ENCODE measurements at places on chromosomes 13 and 19.

DNA sequence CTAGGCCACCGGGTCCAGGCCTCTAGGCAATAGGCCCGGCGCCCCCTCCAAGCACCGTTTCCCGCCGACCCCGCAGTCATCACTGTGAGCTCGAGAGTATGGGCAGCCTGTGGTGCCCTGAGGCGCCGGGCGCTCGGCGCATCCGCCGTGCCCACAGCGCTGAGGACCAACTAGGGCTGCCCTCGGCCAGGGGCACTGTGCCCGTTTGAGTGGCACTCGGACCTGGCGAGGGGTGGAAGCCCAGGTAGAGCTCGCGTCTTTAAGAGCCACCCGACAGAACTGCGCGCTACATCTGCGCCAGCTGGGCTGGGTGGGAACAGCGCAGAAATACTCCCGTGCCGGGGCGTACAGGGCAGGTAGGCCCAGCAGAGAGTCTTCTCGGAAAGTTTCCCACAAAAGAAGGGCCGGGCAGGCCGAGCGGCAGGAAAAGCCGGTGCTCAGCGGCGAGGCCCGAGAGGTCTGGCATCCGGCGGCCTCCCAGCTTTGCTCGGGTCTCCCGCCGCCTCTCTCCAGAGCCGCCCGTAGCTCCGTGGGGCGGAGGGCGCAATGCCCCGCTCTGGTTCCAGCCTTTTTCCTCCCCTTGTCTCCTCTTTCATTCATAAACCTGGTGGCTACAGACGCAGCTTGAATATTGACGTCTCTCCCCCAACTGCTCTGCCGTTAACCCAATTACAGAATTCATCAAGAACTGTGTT is 5.4 kb upstream of the SOX1 start:
- DNase-seq, result no peak

GRCh38 chr19:58514564-58515022 is 2.8 kb upstream of the SLC27A5 start:
- DNase-seq, result no peak

DNA sequence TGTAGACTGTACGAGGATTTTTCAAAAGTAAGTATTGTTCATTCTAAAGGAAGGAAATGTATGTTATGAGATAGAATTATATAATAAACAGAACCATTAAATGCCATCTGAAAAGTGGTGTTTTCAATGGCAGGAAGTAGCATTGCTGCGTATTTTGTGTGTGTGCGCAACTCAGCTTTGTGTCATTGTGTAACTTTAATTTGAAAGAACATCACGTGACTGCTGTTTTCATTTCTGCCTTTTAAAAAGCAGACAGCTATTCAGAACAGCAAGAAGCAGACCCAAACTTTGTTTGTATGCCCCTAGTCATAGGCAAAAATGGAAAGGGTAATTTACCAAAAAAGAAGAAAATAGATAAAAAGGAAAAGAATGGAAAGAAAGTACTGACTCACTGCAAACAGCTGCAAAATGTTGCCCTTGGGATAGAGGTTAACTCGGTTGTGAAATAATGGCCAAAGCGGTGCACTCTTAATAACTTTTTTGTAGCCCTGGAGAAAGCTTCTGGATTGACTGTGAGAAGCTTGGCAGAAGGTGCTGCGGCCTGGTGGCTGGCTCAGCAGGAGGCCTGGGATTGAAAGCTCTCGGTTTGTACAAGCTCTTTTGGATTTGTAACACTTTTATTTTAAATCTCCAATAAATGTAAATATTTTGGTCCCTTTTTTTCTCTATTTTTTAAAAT is 97.3 kb downstream of the GGACT start:
- no peak for DNase-seq

DNA sequence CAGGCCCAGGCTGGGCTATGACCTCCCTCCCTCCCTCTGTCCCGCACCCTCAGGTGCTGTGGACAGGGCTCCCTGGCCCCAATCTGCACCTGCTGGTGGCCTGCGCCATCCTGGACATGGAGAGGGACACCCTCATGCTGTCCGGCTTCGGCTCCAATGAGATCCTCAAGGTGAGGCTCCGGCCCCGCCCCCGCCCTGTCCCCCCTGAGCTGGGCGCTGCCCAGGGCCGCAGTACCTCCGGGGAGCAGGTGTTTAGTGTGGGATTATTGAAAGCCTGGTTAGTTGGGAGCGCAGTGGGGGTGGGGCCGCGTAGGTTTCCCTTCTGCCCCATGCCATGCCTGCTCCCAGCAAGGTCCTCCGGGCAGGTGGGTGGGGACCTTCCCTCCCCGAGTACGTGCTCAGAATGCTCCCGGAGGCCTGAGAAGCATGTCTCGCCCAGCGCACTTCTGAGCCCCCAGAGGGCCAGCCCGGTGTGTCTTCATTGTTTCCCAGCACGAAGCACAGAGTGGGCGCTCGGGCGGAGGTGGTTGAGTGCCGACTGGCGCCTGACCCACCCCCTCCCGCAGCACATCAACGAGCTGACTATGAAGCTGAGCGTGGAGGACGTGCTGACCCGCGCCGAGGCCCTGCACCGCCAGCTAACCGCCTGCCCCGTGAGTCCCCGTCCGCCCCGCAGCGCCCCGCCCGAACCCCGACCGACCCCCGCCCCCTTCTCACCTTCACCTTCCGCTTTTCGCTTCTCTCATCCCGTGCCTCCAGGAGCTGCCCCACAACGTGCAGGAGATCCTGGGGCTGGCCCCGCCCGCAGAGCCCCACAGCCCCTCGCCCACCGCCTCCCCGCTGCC is 8.8 kb downstream of the IL4I1 start:
- no peak for DNase-seq

GRCh38 chr19:10952809-10953208 is 8.0 kb upstream of the SMARCA4 start:
- no peak for DNase-seq

- DNase-seq, result peak; percentile 33
Measured at GRCh38 chr19:18612772-18613588, at the start of gene TMEM59L. Gene TMEM59L (plus strand): TSS chr19:18612870. CDS start chr19:18612959, 89 bp downstream.

DNA sequence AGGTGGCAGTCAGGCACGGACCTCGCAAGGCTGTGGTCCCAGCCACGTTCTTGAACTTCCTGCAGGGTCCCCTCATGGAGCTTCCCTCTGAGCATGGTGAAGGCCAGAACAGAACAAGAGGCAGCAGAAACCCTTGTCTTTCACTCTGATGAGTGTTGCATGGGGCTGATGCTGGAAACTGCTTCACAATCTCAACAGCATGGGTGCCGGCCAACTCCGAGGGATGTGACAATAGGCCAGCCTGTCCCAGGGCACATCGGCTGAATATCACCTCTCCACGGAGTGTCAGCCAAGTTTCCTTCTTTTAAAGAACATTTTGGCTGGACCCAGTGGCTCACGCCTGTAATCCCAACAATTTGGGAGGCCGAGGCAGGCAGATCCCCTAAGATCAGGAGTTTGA is 173.9 kb downstream of the FOXO1 start:
- no peak for DNase-seq

DNA sequence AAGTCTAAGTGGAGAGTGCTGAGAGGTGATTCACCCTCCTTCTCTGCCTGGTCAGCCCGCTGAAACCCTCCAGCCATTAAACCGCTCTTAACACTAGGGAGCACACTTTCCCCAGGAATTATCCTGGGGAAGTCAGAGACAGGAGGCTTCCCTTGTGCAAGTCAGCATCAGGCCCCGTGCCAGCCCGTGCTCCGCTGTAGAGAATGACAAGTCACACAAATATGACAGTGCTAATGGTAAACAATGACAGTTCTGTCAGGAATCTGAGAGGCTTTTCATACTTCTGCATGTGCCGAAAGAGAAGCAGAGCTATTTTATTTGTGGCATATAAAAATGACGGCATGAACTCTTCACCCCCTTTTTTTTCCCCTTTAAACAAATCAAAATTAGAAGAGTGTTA is 816.9 kb upstream of the SLC10A2 start:
- no peak for DNase-seq

DNA sequence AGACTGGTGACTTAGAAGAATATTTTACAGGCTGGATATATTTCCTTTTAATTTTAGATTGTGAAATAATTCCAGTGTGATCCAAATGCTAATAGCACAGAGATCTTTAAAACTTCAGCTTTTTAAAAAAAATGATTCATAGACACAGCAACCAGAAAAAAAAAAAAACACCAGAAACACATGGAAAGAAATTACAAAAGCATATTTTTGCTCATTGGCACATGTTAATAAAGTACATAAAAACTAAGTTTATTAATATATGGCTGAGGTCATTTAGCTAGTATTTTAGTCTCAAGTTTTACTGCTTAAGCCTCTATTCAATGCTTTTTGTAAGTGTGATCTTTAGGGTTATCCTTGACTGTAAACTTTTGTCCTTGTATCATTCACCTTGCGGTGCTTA is 577 bp downstream of the MYO16 start:
- no peak for DNase-seq

GRCh38 chr13:38862443-38862842 is 128.2 kb downstream of the STOML3 start:
- no peak for DNase-seq

- DNase-seq, result no peak
Measured at GRCh38 chr19:55486043-55486970, 1.3 kb downstream of the NAT14 start.

- no peak for DNase-seq
Measured at GRCh38 chr13:111079375-111079774, 35.7 kb upstream of the ARHGEF7 start.

GRCh38 chr19:2529473-2529918 is 53.6 kb downstream of the GADD45B start:
- no peak for DNase-seq

GRCh38 chr13:95524264-95524901 is 28.1 kb upstream of the CLDN10 start:
- no peak for DNase-seq

GRCh38 chr19:2973229-2973628 is 4.1 kb upstream of the TLE6 start:
- no peak for DNase-seq

DNA sequence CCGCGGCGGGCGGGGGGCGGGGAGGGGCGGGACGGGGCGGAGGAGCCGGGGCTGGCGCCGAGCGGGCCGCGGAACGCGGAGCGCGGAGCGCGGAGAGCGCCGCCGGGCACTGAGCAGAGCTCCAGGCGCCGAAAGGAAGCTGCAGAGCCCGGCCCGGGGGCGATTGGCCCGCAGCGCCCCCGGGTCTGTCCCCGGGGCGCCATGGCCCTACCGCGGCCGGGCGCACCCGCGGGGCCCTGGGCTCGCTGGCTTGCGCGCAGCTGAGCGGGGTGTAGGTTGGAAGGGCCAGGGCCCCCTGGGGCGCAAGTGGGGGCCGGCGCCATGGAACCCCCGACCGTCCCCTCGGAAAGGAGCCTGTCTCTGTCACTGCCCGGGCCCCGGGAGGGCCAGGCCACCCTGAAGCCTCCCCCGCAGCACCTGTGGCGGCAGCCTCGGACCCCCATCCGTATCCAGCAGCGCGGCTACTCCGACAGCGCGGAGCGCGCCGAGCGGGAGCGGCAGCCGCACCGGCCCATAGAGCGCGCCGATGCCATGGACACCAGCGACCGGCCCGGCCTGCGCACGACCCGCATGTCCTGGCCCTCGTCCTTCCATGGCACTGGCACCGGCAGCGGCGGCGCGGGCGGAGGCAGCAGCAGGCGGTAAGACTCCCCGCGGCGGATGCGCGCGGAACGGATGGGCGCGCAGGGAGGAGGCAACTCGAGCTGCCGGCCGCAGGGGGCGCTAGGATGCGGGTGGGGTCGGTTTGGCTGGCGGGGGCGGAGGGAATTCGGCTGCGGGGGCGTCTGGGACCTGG is at the start of gene PDE4A:
PDE4A (plus strand) TSS at position 95 of the 796 bp plus-strand sequence; CDS start at position 322, 227 bp downstream.
- no peak for DNase-seq

DNA sequence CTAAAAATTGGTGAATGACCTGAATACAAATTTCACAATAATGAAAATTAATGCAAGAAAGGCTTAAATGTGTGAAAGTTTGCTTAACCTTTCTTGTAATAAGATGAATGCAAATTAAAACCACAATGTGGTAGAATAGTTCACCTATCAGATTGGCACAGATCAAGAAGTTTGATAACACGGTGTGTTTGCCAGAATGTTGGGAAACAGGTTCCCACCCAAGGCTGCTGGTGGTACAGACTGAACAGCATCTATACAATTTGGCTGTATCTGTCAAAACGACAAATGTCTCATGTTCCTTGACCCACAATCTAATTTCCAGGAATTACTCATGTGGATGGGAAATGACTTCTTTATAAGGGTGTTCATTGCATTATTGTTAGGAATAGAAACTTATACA is 8.6 kb upstream of the IRS2 start:
- no peak for DNase-seq

DNA sequence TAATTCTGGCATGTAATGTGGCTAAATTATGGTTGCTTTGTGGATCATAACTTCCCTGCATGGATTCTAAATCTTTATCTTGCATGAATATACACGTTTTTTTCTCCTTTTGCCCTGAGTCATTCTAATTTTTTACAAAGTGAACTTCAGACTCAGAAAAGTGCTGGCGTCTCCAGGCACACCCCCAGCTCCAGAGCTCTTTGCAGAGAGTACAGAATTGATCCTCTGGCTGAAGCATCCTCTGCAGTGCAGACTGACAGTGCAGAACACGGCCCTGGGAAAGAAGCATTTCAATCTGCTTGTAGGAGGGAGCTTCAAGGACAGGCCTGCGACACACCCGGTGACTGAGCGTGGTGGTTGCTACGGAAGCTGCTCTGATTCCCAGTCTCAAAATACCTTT is 228.1 kb downstream of the FGF9 start:
- no peak for DNase-seq

DNA sequence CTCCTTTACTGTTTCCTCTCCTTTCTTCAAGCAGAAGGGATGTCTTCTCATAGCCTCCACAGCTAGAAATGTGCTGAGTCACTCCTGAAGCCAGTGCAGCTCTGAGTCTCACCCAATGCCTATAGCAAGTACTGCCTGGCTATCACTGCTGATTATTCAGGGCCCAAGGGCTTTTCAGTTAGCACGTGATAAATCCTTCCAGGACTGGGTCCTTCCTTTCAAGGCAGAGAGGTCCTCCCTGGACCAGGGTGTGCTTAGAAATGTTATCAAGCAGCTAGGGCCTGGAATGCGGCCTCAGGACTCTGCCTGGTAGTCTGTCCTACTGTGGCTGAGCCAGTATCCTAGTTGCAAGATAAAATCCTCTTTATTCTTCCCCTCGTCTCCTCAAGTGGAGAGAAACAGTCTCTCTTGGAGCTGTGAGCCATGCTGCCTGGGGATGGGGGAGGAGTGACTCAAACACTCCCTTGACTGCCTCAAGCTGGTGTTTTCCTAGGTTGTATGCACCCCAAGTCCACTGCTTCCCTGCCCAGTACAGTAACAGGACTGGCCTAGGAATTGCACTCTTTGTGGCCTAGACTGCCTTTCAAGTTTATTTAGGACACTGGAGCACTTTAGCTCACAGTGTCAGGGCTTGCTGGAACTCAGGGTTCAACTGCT is 198.7 kb upstream of the SERP2 start:
- DNase-seq, result no peak

Measured in stimulated activated naive CD4-positive, alpha-beta T cell (primary cell).